ENCODE measurements at places on chromosomes 2 and 18.
A peak's percentile ranks its signal among the peaks of the same experiment; 100 is the strongest.

GRCh38 chr2:205754924-205755321 lies 72.6 kb downstream of the NRP2 start:
- no peak for DNase-seq

- no peak for DNase-seq
Observed at GRCh38 chr2:239271882-239272281, 128.9 kb downstream of the HDAC4 start.

DNA sequence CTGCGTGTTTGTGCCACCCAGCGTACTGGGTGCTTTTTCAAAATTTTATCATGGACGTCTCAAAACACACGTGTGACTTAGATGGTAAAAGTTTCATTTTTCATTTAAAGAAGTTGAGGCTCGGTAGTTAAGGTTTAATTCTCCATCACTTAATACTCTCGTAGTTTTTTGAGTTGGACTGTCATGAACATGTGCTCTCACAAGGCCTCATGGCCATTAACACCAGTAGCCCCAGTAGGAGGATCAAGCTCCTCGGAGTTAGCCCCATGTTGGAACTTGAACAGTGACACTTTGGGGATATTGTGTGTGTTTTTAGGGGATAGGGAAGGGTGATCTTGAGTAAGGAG lies 15.3 kb downstream of the NMUR1 start:
- no peak for DNase-seq

GRCh38 chr2:16394072-16394985 lies 271.3 kb downstream of the CYRIA start:
- DNase-seq, result no peak

DNA sequence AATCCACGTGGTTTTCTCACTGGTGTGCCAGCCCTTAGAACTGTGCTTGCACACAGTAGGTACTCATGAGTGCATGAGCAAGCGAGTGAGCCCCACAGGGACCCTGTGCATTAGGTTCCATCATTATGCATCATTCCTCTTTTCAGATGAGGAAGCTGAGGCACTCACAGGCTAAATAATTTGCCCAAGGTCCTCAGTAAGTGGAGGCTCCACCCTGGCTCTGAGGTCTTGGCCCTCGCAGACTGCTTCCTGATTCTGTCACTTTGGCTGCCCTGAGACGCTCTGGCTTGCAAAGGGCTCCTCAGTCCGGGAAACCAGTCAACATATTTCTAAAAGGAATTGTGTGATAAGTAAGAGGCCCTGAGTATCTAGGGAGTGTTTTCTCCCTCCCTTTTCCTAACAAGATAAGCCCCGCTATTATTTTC lies 71.7 kb downstream of the IL1R2 start:
- DNase-seq, result no peak

- no peak for DNase-seq
Observed at GRCh38 chr2:224861266-224861665, 145.1 kb upstream of the CCDC195 start.

DNA sequence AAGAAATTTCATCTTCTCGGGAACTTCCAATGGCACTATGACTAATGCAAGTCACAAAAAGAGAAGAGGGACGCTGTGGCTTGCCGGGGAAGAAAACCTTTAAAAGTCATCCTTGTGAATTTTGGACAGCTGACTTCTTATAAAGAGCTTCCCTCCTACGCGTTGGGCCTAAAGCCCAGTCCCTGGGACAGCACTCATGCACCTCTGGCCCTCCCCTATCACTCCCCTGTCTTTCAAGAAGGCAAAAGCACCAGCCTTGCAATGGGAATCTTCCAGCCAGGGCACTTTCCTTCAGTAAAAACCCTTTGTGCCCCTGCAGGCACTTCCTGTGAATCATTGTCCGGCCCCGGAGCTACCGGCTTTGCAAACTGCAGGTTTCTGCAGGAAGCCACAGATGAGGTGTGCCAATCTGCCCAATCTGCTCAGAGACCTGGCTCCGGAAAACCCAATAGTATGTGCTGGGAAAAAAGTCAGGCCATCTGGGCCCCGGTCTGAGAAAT lies 7.1 kb downstream of the MREG start:
- peak; percentile 24 for DNase-seq

DNA sequence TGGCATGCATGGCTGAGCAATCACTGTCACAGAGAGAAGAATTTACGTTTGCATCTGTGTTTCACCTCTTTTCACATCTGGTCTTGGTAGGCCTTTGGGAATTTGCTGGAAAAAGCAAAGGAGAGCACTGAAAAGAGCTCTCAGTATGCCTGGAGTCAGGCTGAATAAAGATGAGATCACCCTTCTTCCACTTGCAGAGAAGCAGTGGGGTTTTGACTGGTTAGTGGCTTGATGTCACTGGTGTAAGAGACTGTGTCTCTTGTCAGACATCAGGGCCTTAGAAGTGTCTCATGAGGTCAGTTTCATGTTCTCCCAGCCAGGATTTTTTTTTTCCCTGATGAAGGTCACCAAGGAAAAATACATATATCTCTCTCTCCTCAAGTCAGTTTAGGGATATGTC lies 353.8 kb downstream of the INSIG2 start:
- no peak for DNase-seq

GRCh38 chr2:121243821-121244460 lies 41.1 kb downstream of the TFCP2L1 start:
- DNase-seq, result no peak

- no peak for DNase-seq
Observed at GRCh38 chr18:74163019-74163660, 14.8 kb downstream of the TIMM21 start.

- no peak for DNase-seq
Observed at GRCh38 chr2:207762146-207762545, 7.6 kb downstream of the FZD5 start.

DNA sequence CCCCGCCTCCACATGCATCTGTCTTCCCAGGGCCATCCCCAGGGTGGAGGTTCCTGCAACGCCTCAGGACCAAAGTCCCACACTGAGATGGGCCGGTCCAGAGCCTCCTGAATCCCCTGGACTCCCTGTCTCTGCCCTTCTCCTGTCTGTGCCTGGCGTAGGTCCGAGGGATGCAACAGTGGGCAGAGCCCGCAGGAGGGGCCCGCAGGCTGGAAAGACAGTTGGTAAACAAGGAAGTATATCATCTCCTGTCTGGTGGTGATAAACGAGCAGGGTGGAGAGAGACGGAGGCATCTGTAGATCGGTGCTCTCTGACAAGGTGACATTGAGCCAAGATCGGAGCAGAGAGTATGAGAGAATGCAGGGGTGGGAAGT lies 72.6 kb upstream of the RAB6C start:
- DNase-seq, result no peak

- DNase-seq, result no peak
Observed at GRCh38 chr2:34229998-34230397, 630.9 kb upstream of the FAM98A start.

GRCh38 chr2:55811048-55811447 lies 112.5 kb downstream of the EFEMP1 start:
- no peak for DNase-seq

DNA sequence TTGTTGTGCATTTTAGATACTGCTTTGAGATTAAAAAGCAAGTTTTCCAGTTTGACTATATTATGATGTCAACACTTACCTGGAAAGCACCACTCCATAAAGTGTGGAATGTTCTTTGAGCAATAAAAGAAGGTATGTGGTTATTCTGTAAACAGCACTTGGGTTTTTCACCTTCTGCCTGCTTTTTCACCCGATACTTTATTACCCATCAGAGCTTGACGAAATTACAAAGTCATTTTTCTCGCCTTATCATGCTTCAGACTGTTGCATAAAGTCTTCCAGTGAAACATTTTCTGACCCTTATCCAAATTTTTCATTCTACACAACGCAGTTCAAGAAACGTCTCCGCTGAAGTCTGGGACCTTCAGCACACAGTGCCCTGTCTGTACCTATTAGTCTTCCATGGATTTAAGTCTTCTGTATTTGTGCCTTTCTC lies 25.2 kb downstream of the CAB39 start:
- DNase-seq, result no peak

DNA sequence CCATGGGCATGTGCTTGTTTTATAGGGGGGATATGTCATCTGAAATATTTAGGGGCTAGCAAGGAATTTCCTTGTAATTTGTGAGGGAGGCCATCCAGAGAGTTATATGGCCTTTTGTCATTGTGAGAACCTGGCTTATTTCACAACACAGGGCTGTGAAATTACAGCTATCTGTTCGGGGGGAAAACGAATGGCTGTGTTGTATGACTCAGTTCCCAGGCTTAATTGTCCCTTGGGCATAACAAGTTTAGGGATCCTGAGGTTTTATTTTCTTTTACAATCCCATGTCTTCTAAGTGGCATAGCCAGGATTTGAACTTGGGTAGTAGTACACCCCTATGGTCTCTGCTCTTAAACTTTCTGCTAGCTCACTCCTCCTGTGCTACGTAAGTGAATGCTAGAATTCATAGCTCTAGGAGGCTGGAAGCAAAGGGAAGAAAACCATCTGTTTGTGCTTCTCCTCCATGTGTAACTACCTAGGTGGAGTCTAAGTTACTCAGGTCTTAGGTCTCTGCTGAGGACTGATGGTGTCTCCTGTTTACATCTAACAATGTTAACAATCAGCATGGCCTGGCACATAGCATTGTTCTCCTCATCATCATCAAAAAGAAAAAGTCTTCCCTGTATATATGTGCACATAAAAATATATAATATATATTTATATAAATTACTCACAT lies 53.8 kb downstream of the SKA1 start:
- DNase-seq, result no peak

DNA sequence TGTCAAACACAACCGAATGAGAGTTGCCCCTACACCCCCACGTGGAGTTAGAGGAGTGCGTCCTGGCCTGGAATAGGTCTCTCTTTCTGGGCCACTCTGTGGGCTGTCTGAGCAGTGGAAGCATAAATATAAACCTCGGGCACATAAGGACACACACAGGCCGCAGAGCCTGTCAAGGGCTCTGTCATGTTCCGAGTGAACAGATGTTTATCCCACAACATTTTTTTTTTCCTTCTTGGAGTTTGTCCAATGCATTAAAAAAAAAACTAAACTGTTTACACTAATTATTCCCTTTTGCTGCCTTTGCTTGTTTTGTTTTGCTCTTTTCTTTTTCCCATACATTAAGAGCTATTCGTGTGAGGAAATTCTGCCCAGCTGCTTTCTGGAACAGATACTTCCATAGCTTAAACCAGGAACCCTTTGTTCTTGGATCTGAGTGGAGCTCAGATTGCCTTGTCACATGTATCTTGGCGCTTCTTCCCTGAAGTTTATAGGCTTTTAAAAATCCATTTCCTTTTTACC lies 228.3 kb upstream of the FOSL2 start:
- no peak for DNase-seq

- no peak for DNase-seq
Observed at GRCh38 chr18:8045884-8046281, 478.8 kb downstream of the PTPRM start.

- no peak for DNase-seq
Observed at GRCh38 chr2:37855283-37856041, 69.6 kb upstream of the RMDN2 start.

- DNase-seq, result no peak
Observed at GRCh38 chr2:204645018-204645773, 99.9 kb downstream of the PARD3B start.

DNA sequence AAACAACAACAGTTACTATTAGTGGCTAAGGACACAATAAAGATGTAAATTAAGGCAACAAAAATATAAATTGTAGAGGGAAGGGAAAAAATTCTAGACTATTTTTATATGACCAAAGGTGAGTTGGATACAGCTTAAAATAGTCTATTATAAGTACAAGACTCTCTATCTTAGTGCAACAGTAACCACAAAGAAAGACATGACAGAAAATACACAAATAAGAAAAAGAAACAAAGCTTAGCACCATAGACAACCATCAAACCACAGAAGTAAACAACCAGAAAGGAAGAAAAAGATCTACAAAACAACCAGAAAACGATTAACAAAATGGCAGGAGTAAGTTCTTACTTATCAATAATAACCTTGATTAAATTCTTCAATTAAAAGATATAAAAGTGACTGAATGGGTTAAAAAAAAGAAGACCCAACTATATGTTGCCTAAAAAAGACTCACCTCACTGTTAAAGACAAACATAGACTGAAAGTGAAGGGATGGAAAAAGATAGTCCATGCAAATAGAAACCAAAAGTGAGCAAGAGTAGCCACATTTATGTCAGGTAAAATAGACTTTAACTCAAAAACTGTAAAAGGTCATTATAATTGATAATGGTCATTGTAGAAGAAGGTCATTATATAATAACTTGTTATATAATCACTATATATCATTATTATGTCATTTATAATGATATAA lies 62.5 kb downstream of the USP40 start:
- no peak for DNase-seq

GRCh38 chr2:12970861-12971260 lies 254.1 kb downstream of the TRIB2 start:
- no peak for DNase-seq

GRCh38 chr2:101478181-101479001 lies 3.5 kb upstream of the RFX8 start:
- no peak for DNase-seq

GRCh38 chr2:152657043-152657442 lies 60.2 kb downstream of the PRPF40A start:
- no peak for DNase-seq

- no peak for DNase-seq
Observed at GRCh38 chr2:200668478-200668877, 82.7 kb downstream of the AOX1 start.

DNA sequence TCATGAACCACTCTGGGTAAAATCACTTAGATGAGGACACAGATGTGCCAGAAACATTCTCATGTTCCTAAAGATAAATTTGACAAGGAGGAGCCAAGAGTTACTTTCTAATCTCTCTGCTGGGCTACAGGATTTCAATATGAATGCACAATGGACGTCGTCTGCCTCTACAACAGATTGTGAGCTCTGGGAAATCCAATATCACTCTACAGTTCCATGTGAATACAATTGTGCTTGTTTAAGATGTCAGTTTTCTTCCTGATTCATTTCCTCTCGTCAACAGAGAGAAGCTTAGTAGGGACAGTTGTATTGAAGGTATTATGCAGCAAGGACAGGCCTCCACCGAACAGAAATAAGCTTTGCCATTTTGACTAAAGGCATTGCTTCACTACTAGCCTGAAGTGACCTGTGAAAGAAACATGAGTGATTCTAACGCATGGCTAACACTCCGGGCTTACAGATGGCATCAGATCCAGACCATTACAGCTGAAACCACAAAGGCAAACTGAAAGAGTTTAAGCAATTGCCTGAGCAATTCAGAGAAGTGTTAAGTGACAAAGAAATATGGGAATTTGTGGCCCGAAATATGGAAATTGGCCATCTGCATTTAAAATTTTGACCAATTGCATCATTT lies 1591.5 kb downstream of the LRP1B start:
- DNase-seq, result no peak

DNA sequence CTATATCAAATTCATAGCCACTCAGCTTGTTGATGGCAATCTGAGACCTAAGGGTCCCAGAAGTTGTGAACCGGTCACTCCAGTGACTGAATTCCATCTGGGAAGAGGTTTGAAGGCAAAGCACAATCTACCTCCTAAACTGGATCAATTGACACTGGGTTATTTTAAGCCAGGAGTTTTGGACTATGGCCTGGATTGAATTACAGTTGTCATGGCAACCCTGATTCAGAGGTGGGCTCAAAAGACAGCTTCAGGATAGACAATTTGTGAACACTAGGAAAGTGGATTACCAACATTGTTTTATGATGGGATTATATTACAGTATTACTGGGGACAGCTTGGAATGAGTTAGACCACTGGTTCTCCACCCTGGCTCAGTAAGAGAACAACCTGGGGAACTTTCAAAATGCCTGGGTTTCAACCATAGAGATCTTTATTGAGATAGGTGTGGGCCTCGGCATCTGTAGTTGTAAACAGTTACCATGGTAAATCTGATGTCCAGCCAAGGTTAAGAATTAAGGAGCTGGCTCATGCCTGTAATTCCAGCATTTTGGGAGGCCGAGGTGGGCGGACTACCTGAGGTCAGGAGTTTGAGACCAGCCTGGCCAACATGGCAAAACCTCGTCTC lies 58.8 kb downstream of the MFSD6 start:
- no peak for DNase-seq

All from activated effector memory CD4-positive, alpha-beta T cell treated with Interleukin-2 at 50 U/mL for 16 hours (primary cell).